ENCODE measurements at places on chromosomes 2 and 18. TPM values are rescaled to one million over a fixed set of nuclear protein-coding genes. Genes with fewer than 3 reads are reported as not detected.
A peak's percentile ranks its signal among the peaks of the same experiment; 100 is the strongest.

NR4A2 gene
- 0.40 TPM for total RNA-seq

GKN2 gene
- not detected for total RNA-seq

DNA sequence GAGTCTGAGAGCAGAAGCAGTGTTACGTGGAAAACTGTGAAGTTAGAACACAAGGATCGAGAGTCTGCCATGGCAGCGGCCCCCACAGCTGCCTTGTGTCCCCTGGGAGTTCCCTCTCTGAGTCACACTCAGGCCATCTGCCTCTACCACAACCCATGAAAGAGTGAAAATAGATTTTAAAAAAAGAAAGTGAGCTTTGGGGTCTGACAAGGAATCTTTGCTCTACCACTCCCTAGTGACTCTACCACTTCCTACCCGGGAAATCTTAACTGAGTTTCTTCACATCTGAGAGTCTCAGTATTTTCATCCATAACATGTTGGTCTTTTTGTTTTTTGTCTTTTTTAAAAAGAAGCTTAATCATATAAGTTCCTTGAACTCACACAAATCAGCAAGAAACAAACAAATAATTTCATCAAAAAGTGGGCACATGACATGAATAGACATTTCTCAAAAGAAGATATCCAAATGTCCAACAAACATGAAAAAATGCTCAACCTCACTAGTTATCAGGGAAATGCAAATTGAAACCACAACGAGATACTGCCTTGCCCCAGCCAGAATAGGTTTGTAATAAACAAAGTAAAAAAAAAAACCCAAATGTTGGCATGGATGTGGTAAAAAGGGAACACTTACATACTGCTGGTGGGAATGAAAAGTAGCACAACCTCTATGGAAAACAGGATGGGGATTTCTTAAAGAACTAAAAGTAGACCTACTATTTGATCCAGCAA lies 2.4 kb upstream of the MSGN1 start:
- DNase-seq, result peak; percentile 91

MC2R gene
- not detected for total RNA-seq

MAP3K20 gene
- 0.34 TPM for total RNA-seq

TSN gene
- 45.4 TPM for total RNA-seq

RNF125 gene
- total RNA-seq, result not detected

DNA sequence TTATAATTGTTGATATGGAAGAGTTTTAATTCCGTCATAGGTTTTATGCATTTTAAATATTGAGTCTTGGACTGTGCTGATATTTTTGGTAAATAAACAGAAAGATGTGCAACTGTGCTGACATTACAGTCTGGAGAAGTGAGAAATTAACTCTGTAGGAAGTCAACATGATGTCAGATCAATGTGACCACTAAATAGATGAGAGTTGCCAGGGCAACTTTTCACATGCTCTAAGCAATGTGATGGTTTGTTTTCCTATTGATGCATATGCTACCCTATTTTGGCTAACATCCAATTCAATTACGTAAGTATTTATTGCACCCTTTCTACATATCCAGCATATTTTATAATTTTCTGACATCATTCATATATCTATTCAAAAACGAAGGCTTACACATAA lies 1109.3 kb downstream of the TSN start:
- DNase-seq, result no peak

DNA sequence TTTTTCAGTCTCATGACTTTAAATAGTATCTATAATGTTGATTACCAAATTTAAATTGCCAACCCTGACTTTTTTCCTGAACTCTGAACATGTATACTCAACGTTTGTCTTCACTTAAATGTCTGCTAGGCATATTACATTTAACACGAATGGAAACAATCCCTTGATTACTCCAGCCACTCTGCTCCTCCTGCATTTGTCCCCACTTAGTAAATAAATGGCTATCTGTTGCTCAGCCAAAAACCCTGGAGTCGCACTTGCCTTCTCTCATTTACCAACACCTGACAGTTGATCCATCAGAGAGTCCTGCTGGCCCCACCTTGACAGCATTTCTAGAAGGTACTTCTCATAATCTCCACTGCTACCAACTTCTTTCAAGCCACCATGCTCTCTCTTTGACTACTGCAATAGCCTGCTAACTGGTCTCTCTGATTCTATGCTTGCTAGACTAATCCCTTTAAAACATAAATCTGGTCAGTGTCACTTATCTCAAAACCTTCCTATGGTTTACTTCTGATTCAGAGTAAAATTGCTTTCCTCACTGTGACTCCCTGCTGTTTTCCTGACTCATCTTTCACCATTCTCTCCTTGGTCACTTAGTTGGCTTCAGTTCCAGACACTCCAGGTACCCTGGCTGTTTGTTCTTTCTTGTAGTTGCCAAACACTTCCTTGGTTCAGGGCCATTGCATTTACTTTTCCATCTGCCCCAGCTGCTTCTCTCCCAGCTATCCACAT lies 31.9 kb downstream of the SPAG16 start:
- no peak for DNase-seq

ASPRV1 gene
- 0.71 TPM for total RNA-seq

DNA sequence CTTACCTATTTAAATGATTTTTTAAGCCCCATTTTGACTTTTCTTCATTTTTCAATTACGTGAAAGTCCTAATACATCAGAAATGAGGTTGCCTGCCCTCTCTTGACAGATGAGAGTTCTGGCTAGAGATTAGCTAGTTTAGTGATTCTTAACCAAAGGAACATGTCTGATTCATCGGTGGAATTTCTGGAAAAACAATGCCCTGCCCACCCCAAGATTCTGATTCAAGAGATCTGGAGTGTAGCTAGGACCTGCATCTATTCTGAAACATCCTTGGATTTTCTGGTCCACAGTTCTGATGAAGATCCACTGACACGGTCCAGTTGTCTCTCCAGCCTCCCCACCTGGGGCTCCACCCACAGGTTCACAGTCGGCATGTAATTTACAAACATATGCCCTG lies 111.2 kb downstream of the KLF7 start:
- no peak for DNase-seq

GRCh38 chr2:135948642-135949355 lies 36.6 kb downstream of the DARS1 start:
- DNase-seq, result no peak

DNA sequence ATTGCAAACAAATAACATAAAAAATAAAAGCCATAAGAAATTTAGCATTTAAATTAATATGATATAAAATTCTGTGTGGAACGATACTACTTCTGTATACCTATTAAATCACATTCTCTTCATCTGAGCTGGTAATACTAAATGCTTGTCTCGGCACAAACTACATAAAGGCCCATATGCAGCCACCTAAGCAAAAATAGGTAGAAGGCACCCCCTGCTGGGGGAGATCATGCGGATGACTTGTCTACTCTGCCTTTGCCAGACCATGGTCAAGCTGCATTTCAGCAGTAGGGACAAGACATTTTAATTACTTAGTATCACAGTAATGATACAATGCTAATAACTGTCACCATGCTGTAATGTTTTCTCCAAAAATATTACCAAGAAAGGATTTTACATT lies 108.0 kb downstream of the CDH19 start:
- peak; percentile 82 for DNase-seq

GRCh38 chr2:112110966-112111365 lies 27.2 kb upstream of the FBLN7 start:
- no peak for DNase-seq

- DNase-seq, result peak; percentile 64
These were observed 590.8 kb upstream of the ID2 start for GRCh38 chr2:8090748-8091700.

- DNase-seq, result no peak
These were observed 20.3 kb downstream of the CHMP1B start for GRCh38 chr18:11871501-11871900.

REG1B gene
- not detected for total RNA-seq

DNA sequence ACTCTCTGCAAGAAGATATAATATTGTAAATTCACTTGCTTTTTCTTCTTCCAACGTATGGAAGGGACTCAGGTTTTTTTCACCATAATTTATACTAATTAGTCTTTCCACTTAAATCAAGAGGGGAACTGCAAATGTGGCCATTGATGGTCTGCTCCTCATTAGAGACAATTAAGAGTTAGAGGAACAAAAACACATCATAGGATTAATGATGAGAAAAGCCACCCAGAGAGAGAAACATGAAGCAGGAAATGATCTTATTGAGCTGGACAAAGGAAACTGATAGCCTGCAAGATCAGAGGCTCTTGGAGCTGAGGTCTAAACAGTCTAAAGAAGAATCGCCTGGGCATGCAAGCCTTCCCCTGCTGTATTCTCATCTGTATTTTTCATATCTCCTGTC lies 151.2 kb upstream of the NRP2 start:
- no peak for DNase-seq
